ENCODE measurements at places on chromosomes 6 and 20.

DNA sequence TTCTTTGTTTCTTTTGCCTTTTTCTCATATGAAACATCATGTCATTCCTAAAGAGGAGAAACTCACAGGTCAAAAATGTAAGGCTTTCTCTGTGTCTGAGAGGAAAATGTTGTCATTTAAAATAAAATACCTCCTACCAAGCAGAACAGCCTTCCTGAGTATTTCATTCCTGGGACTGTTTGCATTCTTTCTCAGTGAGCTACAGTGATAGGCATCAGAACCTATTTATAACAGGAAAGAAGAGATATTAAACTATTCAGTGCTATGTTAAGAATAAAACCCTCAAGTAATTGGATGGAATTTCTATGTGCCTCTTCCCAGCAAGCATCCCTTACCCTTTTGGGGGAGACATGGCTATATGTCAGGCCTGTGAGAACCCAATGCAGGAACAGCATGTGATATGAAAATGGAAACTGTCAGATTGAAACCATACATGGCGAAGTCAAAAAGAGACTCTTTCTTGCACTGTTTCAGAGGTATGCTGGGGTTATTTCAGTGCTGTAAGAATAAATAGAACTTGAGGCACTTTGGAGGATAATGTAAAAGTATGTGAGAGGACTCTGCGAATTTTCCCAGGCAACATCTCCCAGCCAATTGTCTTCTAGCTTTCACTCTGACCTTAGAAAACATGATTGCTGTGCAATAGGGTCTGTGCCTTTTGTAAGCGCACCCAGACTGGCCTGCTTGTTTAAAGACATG lies 133.8 kb upstream of the CCN2 start:
- DNase-seq: peak; percentile 99

GRCh38 chr20:5703681-5704101 lies 46.5 kb upstream of the SHLD1 start:
- no peak for DNase-seq

- DNase-seq: peak; percentile 68
Observed at GRCh38 chr6:29005183-29005885, at the start of gene ZNF311. ZNF311 (minus strand) TSS chr6:29005315; CDS start chr6:29003954, 1,361 bp downstream.

- DNase-seq: peak; percentile 79
Observed at GRCh38 chr20:9408422-9409300, 105.7 kb upstream of the LAMP5 start.

DNA sequence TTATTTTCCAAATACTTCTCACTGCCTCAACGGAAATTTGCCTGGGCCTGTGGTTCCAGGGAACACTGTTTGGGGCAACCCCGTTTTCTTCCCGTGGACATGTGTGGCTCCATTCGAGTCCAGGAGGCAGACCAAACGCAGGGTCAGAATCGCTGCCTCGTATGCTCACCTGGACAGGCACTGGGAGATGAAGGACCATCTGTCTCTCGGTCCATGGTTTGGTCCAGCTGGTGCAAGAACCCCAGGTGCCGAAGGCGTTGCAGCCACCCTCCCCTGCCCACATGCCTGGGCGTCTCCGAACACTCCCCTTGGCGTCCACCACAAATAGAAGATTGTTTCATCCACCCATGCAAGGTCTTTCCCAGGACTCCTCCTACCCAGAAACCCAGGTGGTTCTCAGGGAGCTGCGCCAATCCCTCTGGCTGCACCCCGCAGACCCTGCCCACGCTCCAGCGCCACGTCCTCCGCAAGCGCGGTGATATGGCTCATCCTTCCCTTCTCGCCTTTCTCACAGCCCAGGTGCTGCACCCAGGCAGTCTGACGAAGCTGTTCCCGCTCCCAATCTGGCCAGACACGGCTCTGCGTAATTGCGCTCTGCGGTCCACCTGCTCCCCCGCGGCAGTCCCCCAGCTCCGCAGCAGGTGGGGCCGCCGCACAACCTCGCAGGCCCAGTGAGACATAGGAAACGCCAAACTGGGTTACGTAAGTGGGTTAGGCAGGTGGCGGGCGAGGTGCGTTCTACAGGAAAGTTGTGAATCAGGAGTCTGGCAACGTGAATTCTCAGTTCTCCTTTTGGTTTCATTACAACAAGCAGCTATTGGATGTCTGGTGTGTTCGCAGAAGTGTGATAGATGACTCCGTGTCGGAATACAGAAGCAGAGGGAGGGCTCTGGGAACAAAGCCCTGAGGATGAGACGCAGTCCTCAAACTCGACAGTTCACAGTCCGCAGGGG lies 146.2 kb upstream of the ECI2 start:
- DNase-seq: no peak

DNA sequence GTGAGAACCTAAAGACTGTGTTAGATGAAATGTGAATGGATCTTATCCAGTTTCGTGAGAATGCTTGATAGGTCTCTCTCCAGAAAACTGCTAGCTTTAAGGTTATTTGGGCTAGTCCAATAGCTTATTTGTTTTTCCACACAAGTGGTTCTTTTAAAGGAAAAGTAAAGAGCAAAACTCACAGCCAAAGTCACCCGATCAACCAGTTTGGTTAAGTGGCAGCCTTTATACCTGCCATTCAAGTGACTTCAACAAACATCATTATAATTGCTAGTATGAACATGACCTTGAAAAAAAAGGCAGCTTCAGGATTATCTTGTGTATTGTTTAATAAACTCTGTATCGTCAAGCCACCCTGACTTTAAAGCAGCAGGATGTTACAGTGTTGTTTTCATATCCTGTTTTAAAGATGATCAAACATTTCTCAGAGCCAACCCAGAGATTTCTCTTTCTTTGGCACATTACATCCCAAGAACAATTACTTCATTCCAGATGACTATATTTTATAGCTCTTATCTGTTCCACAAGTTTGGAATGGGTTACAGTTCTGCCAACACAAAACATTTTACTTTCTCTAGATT lies 253.4 kb downstream of the EPHA7 start:
- DNase-seq: no peak

- no peak for DNase-seq
Observed at GRCh38 chr6:89410788-89411144, 1.3 kb downstream of the RRAGD start.

DNA sequence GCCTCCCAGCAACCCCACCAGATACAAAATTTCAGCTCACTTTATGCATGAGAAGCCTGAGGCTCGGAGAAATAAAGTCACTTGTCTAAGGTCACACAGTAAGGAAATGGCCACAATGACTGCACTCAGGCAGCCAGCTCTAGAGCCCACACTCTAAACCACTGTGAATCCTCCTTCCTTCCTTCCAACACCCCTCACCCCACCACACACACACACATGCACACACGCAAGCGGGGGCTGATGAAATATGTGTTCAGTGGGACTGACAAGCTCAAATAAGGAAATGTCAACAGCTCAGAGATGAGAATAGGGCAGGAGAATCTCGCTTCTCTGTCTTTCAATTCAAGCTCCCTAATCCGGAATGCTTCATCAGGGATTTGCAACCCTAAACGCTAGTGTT lies 6.0 kb upstream of the BPIFA1 start:
- DNase-seq: no peak

DNA sequence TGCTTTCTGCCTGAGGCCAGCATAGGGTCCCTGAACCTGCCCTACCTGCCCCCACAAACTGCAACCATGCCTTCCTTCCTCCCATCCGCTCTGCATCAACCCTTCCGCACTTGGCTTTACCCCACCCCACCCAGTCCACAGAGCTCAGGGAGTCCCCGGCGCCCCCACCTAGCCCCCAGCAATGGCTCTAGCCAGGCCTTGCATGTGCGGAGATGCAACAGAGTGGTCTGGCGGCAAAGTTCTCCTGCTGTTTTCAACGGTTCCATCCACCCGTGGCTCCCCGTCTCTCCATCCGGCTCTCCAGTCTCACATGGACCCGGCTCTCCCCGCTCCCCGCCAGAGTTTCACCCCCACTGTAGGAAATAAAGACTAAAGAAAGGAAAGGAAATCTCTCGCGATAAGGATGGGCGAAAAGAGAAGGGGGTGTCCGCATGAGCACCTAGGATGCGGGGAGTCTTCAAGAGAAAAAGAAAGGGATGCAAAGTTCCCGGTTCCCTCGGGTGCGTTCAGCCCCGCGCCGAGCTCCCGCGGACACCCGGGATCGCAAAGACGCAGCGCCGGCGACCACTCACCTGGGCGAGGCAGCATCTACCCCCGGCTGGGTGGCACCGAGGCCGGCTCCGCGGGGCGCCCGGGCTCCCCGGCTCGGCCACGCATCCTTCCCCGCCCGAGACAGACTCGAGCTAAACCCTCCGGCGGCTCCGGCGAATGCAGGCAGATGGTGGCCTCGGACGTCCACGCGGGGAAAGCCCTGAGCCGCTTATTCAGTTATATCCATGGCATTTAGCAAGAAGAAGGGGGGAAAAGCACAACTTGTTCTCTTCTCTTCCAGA lies 579 bp downstream of the LRFN2 start:
- DNase-seq: no peak

DNA sequence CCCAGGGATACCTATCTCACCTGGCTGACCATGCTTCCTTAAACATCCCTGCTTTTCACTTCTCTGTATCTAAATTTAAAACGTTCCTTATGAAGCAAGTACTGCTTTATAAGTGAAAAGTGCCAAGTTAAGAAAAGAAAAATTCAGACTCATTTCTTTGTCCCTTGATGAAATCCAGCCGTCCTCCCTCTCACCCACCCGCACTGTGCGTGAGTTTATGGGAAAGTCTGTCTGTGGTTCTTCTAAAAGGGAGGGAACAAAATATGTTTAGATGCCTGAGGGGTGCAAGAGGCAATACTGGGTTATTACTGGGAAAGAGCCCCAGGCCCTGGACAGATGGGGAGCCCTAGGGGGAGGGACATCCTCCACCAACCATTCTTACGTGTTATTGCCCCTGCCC lies 31.2 kb downstream of the SPDEF start:
- DNase-seq: no peak

DNA sequence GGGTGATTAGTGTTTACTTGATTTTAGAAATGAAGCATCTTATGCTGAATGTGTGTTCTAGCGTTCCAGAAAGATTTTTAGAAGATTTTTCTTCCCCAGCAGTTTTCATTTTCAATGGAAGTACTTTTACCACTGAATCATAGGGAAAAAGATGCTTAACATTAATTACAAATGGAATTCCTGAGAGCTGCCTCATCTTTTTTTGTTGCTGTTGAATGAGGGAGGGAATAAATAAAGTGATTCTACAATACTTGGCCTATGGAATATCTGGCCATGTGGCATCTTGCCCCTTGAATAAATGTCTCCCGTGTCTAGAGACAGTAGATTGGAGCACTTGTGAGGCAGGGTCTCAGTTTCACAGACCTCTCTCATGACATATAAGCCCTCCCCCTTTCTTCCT lies 44.1 kb upstream of the SLC22A1 start:
- DNase-seq: peak; percentile 50

DNA sequence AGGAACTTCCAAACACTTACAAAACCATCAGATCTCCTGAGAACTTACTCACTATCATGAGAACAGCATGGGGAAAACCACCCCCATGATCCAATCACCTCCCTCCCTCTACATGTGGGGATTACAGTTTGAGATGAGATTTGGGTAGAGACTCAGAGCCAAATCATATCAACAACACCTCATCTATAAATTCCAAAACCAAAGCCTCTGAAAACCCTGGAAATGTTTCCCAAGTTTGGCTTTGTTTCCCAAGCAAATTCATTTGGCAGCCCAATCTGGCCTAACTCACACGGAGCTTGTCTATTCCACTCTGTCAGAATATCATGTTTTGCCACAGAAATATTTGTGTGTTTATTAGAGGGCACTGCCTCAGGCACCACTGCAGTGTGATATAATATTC lies 142.6 kb downstream of the COL9A1 start:
- DNase-seq: no peak

DNA sequence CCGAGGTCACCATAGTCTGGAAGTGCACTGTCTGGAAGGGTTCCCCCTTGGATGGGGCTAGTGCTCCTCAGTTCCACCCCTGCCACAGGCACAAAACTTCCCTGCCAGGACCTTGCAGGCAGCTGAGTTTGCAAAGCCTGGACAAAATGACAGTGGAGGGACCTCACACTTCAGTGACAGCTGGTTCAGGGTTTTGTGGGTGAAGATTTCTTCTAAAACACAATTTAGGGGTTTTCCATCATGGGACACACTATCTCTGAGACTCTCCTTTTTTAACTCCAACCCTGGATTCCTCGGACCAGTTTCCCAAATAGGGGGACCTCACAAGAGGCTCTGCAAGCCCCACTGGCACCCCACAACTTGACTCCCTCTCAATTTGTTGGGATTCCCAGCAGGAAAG lies 33.6 kb upstream of the PREX1 start:
- DNase-seq: no peak

DNA sequence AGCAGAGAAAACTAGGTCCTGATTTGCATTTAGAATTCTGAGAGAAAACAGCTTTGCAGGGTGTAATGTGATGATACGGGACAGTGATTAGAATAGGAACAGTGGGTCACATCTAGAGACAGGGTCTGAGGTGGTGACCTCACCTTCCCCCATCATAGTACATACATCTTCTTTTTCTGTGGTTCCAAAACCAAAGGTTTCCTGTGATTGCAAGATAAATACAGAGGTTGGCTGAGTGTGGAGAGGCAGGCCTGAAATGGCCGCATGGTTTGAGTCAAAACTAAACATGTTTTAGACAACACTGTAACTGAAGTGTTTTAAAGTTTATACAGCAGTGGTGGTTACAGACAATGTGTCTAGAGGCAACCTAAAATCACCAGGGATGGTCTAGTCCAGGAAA lies 10.4 kb upstream of the NT5DC1 start:
- DNase-seq: no peak

- peak; percentile 54 for DNase-seq
Observed at GRCh38 chr6:124881898-124882578, 80.2 kb upstream of the RNF217 start.

- DNase-seq: peak; percentile 42
Observed at GRCh38 chr6:143180826-143181225, 120.1 kb downstream of the AIG1 start.

DNA sequence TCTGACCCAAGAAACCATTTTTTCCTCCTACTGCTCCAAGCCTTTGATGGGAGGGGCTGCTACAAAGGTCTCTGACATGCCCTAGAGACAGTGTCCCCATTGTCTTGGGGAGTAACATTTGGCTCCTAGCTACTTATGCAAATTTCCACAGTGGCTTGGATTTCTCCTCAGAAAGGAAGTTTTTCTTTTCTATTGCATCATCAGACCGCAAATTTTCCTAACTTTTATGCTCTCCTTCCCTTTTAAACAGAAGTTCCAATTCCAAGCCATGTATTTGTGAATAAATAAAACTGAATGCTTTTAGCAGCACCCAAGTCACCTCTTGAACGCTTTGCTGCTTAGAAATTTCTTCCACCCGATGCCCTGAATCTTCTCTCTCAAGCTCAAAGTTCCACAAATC lies 51.0 kb downstream of the SLC22A2 start:
- no peak for DNase-seq

GRCh38 chr6:31402324-31403282 lies 792 bp upstream of the MICA start:
- DNase-seq: peak; percentile 6

- DNase-seq: no peak
Observed at GRCh38 chr20:12270863-12271262, 353.2 kb downstream of the BTBD3 start.

- no peak for DNase-seq
Observed at GRCh38 chr6:7246401-7247178, 66.4 kb downstream of the SSR1 start.

- peak; percentile 93 for DNase-seq
Observed at GRCh38 chr20:45611054-45611453, 18.5 kb upstream of the WFDC10A start.
